ENCODE measurements at places on chromosomes 12 and 14. TPM values are rescaled to one million over a fixed set of nuclear protein-coding genes. Genes with fewer than 3 reads are reported as not detected.

Gene ANO4
- total RNA-seq: 0.13 TPM

Gene FERMT2
- 125 TPM for total RNA-seq

Gene RFLNA
- total RNA-seq: 70.8 TPM

Gene SLC5A8
- not detected for total RNA-seq

Gene LBHD2
- total RNA-seq: not detected

Gene CLEC1A
- 16.0 TPM for total RNA-seq

Gene BICDL1
- not detected for total RNA-seq

Gene C1R
- total RNA-seq: 1.9 TPM

Gene SLC10A1
- total RNA-seq: not detected

Gene PTPRR
- 0.74 TPM for total RNA-seq

Gene IL22
- total RNA-seq: not detected

Gene TAPBPL
- total RNA-seq: 6.5 TPM

Gene LPAR5
- 0.04 TPM for total RNA-seq

Gene SYCP3
- under 0.01 TPM for total RNA-seq

Gene ULK1
- total RNA-seq: 5.2 TPM

Gene KSR2
- 0.42 TPM for total RNA-seq

Gene RPL10L
- not detected for total RNA-seq

Gene FAM222A
- 0.26 TPM for total RNA-seq

All from pulmonary artery endothelial cell (primary cell).